ENCODE measurements at places on chromosomes 12 and 14.

- no peak for DNase-seq
These were observed 122.5 kb downstream of the HMGA2 start for GRCh38 chr12:65946821-65947220.

DNA sequence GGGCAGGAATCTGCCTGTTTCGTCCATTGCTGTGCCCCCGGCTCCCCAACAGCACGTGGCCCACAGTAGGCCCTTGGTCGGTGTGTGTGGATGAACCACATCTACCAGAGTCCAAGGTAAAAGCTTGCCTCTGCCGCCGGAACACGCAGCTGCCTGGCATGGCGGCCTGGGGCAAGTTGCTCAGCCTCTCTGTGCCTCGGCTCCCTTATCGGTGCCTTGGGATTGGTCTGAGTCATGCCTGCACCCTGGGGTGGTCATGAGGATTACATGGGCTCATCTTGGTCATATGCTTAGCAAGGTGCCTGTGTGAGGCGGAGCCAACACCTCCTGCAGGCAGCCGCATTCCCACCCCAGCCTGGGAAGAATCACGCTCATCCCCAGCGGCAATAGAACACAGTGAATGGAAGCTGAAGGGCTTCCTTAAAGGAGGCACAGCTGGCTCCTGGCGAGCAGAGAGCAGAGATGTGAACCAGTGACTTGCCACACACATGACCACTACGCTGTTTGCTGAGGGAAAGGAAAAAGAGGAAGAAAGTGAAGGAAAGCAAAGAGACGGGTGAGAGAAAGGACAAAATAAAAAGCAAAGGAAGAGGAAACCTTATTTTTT, 5.5 kb upstream of the SCARB1 start:
- no peak for DNase-seq

GRCh38 chr14:93025055-93025454, 90.7 kb downstream of the ITPK1 start:
- no peak for DNase-seq

DNA sequence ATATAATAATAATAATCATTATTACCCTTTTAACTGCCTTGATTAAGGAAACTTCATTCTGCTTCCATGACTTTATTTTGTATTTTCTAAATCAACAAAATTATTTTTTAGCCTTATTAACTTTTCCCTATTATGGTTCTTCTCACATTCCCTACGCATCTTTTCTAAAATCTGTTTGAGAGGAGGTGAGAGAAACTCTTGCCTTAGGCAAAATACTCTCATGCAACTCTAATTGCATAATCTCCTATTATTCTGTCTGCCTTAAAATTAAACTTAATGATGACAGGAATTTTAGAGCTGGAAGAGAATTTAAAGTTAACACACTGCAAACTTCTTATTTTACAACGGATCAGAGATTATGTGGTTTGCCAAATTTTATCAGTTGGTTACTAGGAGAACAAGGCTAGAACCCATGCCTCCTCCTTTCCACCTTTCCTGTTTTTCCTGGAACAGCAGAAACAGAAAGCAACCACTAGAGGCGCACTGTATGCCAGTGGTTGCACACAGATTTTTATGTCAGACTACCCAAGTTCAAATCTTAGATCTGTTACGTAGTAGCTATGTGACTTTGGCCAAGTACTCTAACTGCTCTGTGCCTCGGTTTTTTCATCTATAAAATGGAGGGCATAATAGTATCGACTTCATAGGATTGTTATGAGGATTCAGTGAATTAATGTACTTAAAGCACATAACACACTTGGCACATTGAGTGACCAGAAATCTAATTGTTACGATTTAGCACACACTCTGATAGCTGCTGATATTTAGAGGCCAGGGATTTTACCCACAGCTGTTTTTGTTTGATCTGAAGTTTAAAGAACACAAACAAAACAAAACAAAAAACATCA, 4.3 kb upstream of the BRMS1L start:
- no peak for DNase-seq

DNA sequence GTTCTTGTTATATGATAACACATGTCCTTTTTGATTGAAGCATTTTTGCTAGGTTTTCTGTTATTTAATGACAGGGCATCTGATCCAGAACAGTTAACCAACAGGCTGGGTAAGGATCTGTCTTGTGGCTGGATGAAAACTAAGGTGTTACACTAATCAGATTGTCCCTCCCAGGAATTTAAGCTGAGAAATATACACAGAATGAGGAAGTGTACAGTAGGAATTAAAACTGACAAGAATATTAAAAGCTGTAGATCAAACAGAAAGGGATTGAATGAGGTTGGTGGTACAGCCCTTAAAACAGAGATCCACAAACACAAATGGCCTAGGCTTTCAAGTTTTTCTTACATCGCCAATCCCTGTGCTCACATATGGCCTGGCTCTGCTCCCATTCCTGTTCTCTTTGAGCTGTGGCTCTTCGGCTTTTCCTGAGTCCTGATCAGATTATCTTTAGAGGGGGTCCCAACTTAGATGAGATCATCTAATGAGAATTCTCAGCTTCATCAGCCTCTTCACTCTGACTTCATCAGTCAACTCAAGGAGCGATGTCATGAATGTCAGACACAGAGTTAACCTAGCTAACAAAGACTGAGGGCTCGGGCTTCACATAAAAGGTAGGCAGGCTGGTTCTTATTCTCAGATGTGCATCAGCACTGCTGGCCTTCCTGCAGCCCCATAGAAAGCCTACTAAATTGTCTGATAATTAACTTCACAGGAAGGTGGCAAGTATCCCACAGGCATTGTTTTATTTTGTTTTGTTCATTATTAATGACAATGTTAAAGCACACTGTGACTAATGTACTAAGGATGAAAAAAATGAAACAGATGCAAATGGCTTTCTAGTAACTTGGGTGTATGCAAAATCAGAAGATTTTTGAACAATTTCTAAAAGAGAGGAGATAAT, 11.4 kb downstream of the PYGL start:
- DNase-seq: no peak

- DNase-seq: no peak
These were observed 13.1 kb upstream of the TAC3 start for GRCh38 chr12:57029457-57029856.

DNA sequence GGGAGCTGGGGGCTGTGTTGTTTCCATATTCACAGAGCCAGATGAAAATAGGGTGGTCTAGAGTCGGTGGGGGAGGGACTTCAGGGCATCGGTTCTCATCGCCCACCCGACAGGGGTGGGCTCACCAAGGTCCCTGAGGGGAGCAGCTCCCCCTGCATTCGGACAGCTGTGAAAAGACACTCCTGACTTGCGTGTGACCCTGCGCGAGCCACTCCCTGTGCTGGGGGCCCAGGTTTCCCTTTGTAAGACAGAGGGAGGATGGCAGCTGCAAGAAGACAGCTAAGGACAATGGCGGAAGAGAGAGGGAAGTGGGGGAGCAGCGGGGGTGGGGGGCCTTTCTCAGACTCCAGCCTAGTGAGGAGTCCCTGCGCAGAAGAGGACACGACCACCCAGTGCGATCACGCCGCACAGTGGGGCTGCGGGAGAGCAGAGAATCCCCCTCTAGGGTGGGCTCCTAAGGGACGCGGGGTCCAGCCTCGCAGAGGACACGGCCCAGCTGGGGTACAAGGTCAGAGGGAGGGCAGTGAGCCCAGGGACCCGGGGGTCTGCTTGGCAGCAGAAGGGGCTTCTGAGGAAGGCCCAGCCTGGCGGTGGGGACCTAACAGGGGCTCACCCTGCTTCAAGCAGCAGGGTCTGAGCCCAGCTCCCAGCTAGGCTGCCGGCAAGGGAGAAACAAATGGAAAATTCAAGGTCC, 326.9 kb upstream of the DIO3 start:
- DNase-seq: no peak

- no peak for DNase-seq
These were observed 128.7 kb upstream of the GARIN2 start for GRCh38 chr14:67060546-67060945.

DNA sequence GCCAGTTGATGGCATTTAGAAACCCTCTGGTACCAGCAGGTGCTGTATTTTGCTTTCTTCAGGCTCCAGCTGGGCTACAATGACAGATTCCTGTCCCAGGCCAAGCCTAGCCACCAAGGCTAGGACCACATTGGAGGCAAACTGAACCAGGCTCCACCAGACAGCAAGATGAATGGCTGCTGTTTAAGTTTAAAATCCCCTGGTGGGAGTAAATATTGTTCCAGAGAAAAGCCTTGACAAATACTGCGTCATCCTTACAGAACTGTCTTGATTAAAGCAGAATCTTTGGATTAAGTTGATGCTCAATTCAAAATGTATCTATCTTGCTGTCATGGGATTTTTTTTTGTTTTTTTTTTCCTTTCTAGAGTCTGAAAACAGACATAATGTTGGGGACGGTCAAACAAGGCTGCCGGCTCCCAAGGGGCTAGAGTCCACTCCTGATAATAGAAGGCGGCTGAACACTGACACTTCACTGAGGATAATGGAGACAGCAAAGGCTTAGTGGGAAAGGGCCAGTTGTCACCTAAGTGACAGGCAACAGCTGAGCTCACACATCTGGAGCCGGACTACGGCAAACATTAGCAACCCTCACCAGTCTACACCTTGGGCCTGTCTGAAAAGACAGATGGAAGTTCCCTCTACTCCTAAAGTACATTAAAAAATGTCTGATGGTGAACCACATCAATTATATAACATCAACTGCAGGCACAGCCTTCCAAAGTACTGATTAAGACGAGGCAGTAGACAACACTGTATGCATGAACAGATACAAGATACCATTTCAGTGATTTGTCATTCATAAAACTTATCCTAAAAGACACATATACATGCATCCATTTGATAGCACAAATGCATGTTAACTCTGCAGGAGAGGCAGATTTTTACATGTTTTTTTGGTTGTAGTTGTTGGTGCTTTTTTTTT, 1.7 kb downstream of the PRICKLE1 start:
- DNase-seq: no peak

- DNase-seq: no peak
These were observed 72.4 kb downstream of the IGF1 start for GRCh38 chr12:102407776-102408486.

DNA sequence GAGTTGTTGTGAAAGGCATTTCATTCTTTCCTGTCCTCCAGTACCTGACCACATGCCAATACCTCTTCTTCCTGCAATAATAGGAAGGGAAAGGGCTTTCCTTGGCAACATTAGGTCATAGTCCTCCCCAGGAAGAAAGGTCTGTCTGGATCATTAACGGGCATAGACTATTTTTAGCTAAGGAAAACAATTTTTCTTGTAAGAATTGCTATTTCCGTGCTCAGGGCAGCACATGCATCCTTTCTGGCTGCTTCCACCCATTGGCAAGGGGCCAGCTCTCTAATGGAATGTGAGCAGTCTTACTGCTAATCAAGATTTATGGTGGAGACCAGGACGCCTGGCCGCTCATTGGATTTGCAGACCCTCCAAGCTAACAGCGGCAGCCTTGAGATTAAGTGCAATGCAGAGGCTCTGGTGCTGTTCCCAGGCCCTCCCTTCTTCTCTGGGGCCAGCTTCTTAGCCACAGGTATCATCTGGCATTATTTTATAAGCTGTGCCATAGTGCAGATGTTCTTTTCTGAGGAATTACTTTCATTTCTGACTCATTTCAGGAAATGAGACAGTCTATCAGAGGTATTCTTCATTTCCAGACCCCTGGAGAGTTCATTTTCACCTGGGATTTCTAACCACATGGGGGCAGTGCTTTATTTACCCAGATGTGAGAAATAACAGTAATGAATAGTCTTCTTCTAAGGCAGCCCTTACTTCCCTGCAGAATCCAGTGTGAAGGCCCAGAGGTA, 52.9 kb downstream of the ANO6 start:
- DNase-seq: peak; percentile 6

GRCh38 chr12:27015730-27016076, 1.5 kb upstream of the TM7SF3 start:
- no peak for DNase-seq

DNA sequence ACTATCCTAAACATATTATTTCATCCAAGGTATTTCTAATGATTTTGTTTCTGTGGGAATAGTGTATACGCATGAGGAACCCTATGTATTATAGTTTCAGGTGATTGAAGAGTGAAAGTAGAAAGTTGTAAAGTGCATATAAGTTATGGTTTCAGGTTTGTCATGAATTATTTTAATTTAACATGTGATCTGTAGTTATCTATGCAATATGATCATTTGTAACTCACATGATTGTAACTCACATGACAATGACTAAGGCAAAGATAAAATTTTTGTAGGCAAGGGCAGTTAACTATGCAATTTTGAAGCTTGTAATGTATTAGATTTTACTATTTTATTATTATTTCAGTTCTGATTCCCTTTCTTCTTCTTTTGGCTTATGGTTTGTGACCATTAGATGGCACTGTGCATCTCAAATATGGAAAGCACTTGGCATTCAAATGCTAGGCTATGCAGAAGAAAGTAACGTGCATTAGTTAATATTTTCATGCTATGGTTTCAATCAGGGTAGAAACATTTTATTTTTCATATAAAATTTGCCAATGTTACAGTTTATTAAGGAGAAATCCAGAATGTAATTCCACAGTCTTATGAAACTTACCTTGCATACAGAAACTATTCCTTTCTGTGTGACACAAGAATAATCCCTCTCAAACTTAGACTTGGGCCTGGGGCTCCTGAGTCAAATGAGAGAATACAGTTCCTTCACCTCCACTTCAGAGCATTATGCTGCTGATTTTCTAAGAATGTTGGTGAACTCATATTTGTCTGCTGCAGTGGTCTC, 15.8 kb upstream of the TMEM30B start:
- DNase-seq: no peak

DNA sequence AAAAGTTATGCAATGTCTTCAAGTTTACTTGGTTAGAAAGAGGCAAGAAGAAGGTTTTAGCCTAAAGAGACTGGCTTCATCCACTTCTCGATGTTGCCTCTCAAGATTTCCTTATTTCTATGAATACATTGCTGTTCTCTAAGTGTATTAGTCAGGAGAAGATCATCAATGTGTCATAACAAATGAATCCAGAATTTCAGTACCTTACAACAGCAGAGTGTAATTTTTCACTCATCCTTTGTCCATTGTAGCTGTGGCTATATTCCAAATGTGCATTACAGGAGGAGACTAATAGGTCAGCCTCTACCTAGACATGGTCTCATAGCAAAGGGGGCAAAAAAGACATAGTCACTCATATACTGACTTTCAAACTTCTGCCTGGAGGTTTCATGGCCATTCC, 579.1 kb downstream of the PRKD1 start:
- DNase-seq: no peak

GRCh38 chr14:32012062-32012461, 65.0 kb upstream of the ARHGAP5 start:
- DNase-seq: no peak

- no peak for DNase-seq
These were observed 6.5 kb upstream of the HCFC2 start for GRCh38 chr12:104057771-104058197.

GRCh38 chr12:79673354-79673753, 17.4 kb downstream of the PAWR start:
- no peak for DNase-seq

DNA sequence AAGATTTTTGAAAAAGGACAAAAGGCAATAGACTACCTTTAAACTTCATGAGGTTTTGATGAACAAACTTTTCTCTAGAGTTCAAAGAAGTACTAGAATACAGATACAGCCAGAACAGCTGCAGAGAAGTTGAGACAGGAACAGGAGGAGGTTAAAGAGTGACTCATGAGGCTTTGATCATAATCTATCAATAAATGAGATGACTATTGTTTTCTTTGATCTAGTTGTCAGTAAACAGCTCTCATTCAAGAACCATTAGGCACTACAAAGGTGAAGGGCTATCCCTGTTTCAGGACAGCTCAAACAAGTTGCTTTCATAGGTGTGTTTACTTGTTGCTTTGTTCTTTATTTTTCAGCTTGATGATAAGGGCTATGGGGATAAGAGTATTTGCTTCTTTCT, 2.4 kb downstream of the WASHC3 start:
- no peak for DNase-seq

- DNase-seq: no peak
These were observed 244.5 kb upstream of the LRFN5 start for GRCh38 chr14:41362139-41362538.
